BJ (cell line): ENCODE measurements at places on chromosomes 6 and 20.

DNA sequence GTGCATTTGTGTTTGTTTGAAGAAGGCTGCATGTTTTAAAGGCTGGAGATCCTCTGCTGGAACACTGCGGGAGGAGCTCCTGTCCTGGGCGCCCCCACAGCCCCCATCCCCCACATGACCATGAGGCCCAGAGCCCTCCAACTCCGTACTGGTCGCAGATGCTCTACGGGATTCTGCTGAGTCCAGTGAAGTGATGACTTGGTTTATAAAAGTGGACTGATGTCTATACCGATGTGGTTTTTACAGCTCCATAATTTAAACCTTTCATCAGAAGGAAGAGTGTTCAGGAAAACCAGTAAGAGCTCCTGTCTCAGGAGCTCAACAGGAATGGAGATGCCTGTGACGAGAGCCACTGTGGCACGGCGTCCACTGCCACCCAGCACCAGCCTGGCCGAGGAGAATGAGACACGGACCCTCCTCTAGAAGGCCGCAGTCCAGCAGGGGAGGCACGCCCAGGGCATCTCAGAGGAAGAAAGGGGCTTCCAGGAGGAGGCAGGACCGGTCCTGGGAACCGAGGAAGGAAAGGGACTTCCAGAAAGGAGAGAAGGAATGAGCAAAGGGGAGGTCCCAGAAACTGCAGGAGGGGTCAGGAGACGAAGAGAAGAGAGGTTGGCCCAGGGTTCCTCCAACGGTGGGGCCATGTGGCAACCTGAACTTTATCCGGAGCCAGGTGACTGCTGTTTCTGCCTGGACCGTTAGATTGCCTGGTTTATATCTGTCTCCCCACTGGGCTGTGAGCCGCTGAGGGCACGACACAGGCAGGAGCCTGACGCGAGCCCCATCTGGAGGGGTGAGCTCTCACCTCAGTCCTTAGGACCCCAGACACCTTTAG, 26.9 kb downstream of the BFSP1 start:
- DNase-seq = no peak

- DNase-seq = no peak
Measured at GRCh38 chr6:41088451-41088850, 15.7 kb downstream of the NFYA start.

DNA sequence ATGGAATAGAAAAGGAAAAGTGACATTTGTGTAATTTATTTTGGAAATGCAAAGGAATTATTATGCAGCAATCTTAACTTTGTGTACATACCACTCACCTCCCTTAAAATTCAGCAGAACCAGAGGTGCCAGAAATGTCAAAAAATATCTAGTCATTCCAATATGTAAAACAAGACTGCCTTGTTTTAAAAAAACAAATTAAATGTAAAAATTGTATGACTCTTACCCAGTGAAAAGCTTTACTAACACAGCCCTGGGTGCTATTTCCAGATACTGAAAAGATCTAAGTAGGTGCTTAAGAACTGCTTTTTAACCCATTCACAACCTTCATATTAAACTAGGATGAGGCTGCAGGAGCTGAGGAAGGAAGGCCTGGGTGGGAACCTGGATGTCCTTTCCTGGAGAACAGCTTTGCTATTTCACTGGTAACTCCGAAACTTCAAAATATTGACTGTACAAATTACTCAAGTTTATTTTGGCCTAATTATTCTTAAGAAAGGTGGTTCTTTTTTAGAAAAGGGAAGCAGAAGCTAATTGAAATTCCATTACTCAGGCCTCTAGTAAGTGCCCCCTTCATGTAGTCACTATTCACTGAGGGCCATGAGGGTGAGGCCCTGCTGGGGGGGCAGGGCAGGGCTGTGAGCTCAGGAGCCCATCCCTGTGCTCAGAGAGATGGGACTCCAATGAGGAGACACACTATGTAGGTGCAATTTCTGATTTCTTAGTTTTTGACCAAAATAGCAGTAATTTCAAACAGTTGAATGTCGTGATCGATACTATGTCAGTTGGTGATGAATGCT, 139.6 kb downstream of the MAP3K4 start:
- DNase-seq = no peak

DNA sequence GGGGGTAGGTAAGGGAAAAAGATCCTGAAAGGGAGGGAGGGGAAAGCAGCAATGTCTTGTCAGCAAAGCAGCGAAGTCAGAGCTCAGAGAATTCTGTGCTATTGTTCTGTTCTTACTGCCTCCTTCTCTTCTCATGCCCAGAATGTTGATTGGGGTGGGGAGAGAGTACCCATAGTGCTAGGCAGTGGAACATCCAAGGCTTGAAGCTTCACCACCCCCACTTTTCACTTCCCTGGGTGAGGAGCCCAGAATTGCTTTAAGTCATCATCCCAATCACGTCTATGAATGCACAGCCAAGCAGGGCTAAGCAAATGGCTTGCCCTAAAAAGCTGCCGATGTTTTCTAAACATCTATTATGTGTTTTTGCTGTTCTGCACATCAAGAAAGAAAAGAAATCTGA, 16.5 kb downstream of the REPS1 start:
- DNase-seq = no peak

DNA sequence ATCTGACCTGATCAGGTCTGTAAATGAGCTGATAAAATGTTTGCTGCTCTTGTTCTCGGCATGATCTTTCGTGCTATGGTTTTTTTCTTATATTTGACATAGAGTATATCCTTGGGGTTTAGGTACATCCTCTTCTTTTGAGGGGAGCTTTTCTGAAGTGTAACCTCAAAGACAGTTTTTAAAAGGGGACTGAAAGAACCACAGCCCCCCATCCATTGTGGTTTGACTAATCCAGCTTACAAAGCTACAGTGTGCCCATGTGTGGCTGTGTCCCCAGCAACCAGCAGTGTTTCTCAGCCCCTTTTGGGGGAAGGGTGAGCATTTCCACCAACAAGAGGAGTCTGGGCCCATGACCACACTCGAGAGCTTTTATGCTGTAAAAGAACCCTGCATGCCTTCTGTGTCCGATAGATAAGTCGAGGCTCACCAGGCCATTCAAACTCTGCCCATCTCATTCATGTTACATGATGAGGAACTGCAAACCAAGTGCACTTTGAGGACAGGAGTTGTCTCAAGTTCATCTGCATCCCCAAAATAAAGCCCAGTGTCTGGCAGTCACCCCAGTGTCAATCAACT, 266.0 kb downstream of the SLC24A3 start:
- no peak for DNase-seq

DNA sequence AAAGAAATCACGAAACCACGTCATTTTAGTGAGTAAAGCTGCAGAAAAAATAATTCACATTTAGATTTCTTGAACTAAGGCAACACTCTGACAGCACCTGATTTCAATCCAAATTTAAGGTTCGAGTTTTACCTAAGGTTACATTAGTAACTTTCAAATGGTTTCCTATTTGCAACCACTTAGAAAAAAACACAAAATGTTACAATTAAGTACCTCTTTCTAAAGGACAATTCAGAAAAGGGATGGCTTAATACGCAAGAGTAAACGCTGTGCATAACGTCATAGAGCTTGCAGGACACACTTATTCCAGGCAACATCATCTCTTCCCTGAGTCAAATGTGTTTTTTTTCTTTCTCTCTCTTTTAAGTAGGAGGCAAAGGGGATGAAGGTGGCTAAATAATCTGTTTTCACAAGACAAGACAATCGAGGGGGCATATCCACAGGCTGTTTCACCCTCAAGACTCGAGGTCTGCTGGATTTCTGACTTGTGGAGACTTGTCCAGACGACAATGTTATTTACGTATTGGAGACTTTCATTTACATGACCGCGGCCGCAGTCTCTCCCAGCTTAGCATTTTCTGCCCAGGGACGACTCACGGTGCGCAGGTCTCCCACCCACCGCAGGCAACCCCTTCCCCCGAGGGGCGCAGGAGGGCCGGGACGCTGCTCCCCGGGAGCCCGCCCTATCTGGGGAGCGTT, 86.0 kb downstream of the SESN1 start:
- DNase-seq = no peak
